ENCODE measurements at places on chromosomes 3 and 15. TPM values are rescaled to one million over a fixed set of nuclear protein-coding genes. Genes with fewer than 3 reads are reported as not detected.

DNA sequence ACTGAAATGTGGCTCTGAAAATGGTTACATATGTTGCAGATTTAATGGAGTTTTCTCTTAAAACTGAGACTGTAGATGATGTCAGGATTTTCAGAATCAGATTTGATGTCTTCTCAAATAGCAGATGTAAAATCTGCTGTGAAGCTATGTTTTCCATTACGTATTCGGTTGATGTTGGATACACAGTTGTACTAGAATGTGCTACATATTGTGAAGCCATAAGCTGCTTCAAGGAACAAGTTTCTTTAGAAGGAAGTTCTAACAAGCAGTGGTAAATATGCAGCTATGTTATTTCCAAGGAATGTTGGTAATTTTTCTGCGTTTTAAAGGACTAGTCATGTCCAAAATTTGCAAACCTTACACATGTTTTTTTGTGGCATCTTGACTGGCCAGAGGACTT, 197.7 kb downstream of the RBMS3 start:
- no peaks in the 10 kb centered on the region for H3K27me3 ChIP-seq
- no peak for DNase-seq
- no peak overlapping the region for H3K27ac ChIP-seq
- no peaks in the 10 kb centered on the region for H3K4me1 ChIP-seq

- no peak overlapping the region for H3K27ac ChIP-seq
- peak overlapping the region; percentile 39 for H3K4me3 ChIP-seq
- peaks cover 100% of the 10 kb centered on the region for H3K27me3 ChIP-seq
- peaks cover 13% of the 10 kb centered on the region for H3K4me1 ChIP-seq
- DNase-seq: no peak
- H3K36me3 ChIP-seq: peaks cover 3% of the 10 kb centered on the region
Measured at GRCh38 chr15:59998950-59999611, 5.0 kb upstream of the FOXB1 start.

- H3K4me1 ChIP-seq: peaks cover 10% of the 10 kb centered on the region
- peaks cover 3% of the 10 kb centered on the region for H3K27me3 ChIP-seq
- H3K27ac ChIP-seq: peak overlapping the region; percentile 14
- H3K4me3 ChIP-seq: no peak overlapping the region
- no peak for DNase-seq
Measured at GRCh38 chr15:27235161-27235560, 264.2 kb downstream of the GABRG3 start.

DNA sequence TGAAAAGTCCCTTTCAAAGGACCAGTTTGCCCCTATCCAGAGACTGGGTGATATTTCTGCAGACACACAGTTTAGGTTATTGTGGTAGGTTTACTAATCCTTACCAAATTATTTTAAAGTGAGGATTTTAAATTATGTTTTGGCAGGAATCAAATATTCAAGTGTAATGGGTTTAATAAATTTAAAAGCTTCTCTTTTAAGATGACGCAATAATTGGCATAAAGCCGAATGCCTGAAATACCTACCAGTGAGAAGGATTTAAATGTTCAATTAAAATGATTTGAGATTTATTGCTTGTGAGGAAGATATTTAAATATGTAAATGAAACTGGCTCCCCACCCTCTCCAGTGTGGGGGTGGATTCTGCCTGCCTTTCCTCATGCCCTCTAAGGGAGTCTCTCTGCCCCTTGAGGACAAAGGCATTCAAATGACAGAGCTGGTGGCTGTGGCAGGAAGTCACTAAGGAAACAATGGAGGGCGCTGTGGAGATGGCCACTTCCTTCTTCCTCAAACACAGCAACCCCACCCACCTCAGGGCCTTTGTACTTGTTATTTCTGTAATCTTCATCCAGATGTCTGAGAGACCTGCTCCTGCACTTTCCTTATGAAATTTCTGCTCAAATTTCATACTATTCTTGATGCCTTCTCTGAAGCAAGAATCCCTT, 131.7 kb downstream of the TNIK start:
- no peaks in the 10 kb centered on the region for H3K27me3 ChIP-seq
- no peaks in the 10 kb centered on the region for H3K36me3 ChIP-seq
- DNase-seq: no peak
- no peak overlapping the region for H3K4me3 ChIP-seq

- H3K4me1 ChIP-seq: peaks cover 36% of the 10 kb centered on the region
- peak overlapping the region; percentile 87 for H3K4me3 ChIP-seq
- peak; percentile 89 for DNase-seq
- H3K27ac ChIP-seq: peak overlapping the region; percentile 92
Measured at GRCh38 chr3:50616003-50616769, 765 bp upstream of the MAPKAPK3 start.

DNA sequence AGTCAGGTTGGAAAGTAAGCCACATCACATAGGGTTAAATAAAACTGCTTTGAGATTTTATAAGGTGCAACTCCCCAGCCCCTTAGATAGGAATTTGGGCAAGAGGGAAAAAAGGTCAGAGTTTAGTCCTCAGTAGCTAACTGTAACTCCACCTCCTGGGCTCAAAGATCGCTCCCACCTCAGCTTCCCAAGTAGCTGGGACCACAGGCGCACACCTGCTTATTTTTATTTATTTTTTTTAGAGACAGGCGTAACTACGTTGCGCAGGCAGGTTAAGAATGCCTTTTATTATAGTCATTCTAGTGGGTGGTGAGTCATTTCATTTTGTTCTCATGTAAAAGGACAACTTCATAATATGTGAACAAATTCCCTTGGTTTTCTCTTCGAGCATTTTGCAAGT, 14.7 kb downstream of the TM2D3 start:
- H3K27ac ChIP-seq: no peak overlapping the region
- peaks cover 12% of the 10 kb centered on the region for H3K4me1 ChIP-seq

DNA sequence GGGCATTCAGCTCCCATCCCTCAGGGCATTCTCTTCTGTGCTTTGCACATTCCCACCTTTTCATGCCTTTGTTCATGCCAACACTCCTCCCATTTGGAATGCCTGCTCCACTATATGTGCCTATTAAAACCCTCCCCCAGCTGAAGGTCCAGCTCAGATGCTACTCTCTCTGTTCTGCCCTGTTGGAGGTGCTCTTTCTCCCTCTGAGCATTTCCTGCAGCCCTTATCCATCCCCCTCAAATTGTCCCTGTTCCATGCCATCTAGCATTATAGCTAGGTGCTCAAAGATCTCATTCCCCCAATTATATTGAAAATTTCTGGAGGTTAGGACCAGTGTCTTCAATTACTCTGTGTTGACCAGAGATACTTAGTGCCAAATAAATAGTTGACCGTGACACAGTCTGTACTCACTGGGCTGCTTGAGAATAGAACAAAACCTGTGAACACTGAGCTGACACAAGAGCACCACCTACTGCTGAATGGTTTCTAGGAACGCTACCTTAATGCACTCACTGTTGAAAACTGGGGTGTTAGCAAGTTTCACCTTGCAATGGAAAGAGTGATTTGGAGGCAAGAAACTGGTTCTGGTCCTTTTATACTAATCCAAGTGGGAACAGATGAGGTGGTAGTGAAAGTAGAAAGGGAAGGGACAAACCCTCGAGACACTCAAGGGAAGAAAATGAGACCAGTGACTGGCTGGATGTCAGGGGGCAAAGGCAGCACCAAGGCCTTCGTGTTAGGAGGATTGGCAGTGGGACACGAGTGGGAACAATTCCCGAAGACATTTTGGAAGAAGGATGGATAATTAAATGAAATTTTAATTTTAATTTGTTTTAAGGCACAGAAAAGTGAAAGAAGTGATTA, 289.8 kb upstream of the ROPN1 start:
- peaks cover 4% of the 10 kb centered on the region for H3K36me3 ChIP-seq
- peak overlapping the region; percentile 22 for H3K27ac ChIP-seq
- peaks cover 20% of the 10 kb centered on the region for H3K4me1 ChIP-seq
- H3K27me3 ChIP-seq: peaks cover 17% of the 10 kb centered on the region
- no peak overlapping the region for H3K4me3 ChIP-seq

DNA sequence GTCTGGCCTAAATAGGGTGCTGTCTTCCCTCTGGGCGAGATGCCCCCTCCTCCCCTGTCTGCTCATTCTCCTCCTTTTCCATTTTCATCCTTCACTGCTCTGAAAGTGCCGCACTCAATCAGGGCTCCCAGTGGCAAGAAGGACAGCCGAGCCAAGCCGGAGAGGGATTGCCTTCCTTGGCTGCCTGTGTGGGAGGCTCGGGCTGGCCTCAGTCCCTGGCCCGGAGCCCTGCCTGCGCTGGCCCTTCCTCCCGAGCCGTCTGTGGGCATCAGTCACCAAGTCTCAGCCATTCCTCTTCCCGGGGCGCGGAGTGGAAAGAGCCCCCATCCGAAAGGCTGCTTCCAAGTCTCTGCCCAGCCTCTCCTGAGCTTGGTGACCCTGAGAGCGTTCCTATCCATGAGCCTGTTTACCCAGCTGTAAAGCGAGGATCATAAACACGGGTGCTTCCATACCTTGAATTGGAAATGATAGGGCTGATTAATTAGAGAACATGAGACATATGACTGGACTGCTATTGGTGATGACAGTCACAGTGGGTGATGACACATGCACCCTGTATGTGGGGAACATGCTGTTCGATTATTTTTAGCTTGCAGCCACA, 59.1 kb upstream of the TLE3 start:
- H3K27me3 ChIP-seq: peaks cover 71% of the 10 kb centered on the region
- H3K36me3 ChIP-seq: no peaks in the 10 kb centered on the region
- no peak for DNase-seq
- H3K4me1 ChIP-seq: peaks cover 56% of the 10 kb centered on the region

GRCh38 chr15:71329497-71330260, 214.4 kb downstream of the THSD4 start:
- H3K27me3 ChIP-seq: no peaks in the 10 kb centered on the region
- H3K36me3 ChIP-seq: no peaks in the 10 kb centered on the region
- H3K27ac ChIP-seq: peak overlapping the region; percentile 26
- H3K4me1 ChIP-seq: peaks cover 31% of the 10 kb centered on the region

GRCh38 chr3:4571690-4572334, 78.7 kb downstream of the ITPR1 start:
- H3K27ac ChIP-seq: no peak overlapping the region
- H3K4me3 ChIP-seq: no peak overlapping the region
- peaks cover 7% of the 10 kb centered on the region for H3K36me3 ChIP-seq
- DNase-seq: no peak
- H3K4me1 ChIP-seq: peaks cover 38% of the 10 kb centered on the region

DNA sequence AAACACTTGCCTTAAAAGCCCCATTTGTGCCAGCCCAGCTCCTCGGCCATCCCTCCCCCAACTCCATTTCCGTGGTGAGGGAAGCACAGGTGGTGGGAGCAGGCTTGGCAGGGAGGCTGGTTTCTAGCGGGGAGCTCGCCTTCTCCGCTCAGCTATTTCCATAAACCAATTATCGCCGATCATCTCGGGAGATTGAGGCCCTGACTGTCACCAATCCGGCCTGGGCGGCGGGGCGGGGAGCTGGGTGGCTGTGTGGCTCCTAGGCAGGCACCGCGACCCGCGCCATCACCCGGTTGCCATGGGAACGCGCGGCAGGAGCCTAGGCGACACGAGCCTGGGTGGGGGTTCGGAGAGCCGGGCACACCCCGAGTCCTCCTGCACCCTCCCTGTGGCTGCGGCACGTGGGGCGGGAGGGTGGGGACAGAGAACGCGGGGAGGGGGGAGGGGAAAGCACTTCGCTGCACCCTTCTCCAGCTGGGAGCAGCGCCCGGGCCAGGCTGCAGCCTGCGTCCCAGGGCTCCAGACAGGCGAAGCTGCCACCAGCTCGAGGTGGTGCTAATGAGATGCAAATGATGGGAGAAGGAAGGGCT, 9.3 kb downstream of the CCDC33 start:
- H3K4me1 ChIP-seq: peaks cover 46% of the 10 kb centered on the region
- DNase-seq: no peak
- H3K27me3 ChIP-seq: peaks cover 30% of the 10 kb centered on the region
- peak overlapping the region; percentile 34 for H3K4me3 ChIP-seq
- H3K36me3 ChIP-seq: no peaks in the 10 kb centered on the region

DNA sequence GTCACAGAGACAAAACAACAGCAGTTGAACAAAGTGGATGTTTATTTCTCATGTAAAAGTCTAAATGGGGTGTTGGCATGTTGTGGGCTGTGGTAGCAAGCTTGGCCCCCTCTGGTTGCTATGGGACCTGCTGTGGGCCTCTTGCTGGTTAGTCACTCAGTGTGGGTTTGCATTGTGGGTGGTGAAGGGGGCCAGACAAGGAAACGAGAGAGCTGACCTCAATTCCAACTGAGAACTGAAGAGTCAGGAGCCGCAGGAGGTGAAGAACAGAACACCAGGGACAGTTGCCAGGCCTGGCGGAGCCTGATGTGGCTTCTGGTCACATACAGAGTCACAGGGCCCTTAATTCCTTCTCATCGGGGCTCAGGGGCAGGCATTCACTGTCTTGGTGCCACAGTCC, 1.9 kb upstream of the ADPGK start:
- peaks cover 6% of the 10 kb centered on the region for H3K27me3 ChIP-seq
- no peak for DNase-seq
- no peak overlapping the region for H3K4me3 ChIP-seq

- DNase-seq: no peak
- H3K27me3 ChIP-seq: no peaks in the 10 kb centered on the region
- peaks cover 6% of the 10 kb centered on the region for H3K4me1 ChIP-seq
- peaks cover 5% of the 10 kb centered on the region for H3K36me3 ChIP-seq
- H3K4me3 ChIP-seq: no peak overlapping the region
Measured at GRCh38 chr3:43540624-43541023, 81.2 kb downstream of the ANO10 start.

DNA sequence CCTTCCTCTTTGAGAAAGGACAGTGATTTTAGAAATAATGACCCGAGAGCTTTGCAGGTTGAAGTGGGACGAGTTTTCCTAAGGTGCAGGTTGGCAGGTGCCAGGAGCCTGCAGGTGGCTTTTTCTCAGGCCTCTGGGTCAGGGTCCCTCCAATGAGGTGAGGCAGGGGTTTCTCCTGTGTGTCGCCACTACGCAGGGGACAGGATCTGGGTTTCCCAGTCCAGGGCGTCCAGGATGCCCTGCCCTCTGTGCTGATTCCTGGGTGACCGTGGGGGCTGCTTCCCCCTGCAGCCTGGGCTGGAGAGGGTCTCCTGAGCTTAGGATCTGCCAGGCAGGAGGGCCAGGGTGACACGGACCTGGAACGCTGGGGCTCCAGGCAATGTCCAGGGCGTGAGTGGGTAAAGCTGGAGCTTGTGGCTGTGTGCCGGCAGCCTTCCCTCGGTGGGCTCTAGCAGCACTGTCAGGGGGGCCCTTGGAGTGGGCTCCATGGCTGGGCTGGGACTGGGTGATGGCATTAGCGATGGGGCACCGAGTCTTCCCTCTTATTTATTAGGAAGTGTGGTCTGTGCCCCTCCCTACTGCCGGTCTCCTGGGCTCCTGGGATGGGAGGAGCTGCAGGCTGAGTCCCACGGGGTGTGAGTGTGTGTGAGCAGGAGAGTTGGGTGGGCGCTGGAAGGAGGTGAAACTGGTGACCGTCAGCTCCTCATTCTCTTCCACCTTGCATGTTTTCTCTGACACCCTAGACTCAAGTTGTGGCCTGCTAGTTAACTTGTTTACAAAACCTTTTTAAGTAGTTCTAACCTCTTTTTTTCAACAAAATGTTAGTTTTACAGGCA, 1.8 kb downstream of the APBA2 start:
- H3K27ac ChIP-seq: peak overlapping the region; percentile 79
- H3K27me3 ChIP-seq: peaks cover 15% of the 10 kb centered on the region
- H3K4me1 ChIP-seq: peaks cover 24% of the 10 kb centered on the region

GRCh38 chr3:59372346-59372745, 322.5 kb upstream of the CFAP20DC start:
- no peaks in the 10 kb centered on the region for H3K36me3 ChIP-seq
- H3K4me1 ChIP-seq: peaks cover 10% of the 10 kb centered on the region
- no peak overlapping the region for H3K4me3 ChIP-seq
- DNase-seq: no peak
- H3K27ac ChIP-seq: no peak overlapping the region

GRCh38 chr3:186636536-186636935, 3.7 kb upstream of the FETUB start:
- H3K4me3 ChIP-seq: no peak overlapping the region
- H3K27ac ChIP-seq: no peak overlapping the region
- H3K4me1 ChIP-seq: no peaks in the 10 kb centered on the region
- H3K27me3 ChIP-seq: peaks cover 41% of the 10 kb centered on the region

RNU6-1 gene
- not detected for total RNA-seq

ISL2 gene
- total RNA-seq: 1.2 TPM

RHCG gene
- 22.4 TPM for total RNA-seq

TRPM1 gene
- not detected for total RNA-seq

FBXW12 gene
- not detected for total RNA-seq

EFCC1 gene
- total RNA-seq: 0.29 TPM

TEX9 gene
- total RNA-seq: 19.7 TPM

GATA2 gene
- total RNA-seq: 23.9 TPM
